ENCODE measurements at places on chromosomes 3 and 15. TPM values are rescaled to one million over a fixed set of nuclear protein-coding genes. Genes with fewer than 3 reads are reported as not detected.

CYP8B1 gene
- polyA plus RNA-seq = 0.10 TPM

CPNE9 gene
- polyA plus RNA-seq = 0.18 TPM

CHRNA5 gene
- 2.6 TPM for polyA plus RNA-seq

SLC25A38 gene
- polyA plus RNA-seq = 38.6 TPM

SH2D7 gene
- polyA plus RNA-seq = not detected

SMCO1 gene
- polyA plus RNA-seq = not detected

- DNase-seq = no peak
Measured at GRCh38 chr15:35362195-35362829, 183.7 kb downstream of the DPH6 start.

DNA sequence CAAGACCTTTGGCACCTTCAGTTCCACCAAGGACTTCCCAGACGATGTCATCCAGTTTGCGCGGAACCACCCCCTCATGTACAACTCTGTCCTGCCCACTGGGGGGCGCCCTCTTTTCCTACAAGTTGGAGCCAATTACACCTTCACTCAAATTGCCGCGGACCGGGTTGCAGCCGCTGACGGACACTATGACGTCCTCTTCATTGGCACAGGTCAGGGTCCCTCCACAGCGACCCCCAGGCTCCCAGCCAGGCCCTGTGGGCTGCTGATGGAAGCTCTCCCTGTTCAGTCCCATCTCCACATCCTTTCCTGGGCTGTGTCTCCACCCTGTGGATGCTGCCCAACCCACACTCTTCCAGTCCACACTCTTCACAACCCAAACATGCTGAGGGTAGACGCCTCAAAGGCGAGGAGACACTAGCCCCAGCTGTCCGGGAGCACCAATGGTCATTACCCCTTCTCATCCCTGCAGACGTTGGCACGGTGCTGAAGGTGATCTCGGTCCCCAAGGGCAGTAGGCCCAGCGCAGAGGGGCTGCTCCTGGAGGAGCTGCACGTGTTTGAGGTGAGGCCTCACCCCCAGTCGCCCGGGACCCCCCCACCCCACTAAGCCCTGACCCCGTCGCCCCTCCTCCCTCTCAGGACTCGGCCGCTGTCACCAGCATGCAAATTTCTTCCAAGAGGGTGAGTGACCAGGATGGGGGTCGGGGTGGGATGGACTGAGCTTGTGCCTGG is 4.3 kb upstream of the LSMEM2 start:
- no peak for DNase-seq

DNA sequence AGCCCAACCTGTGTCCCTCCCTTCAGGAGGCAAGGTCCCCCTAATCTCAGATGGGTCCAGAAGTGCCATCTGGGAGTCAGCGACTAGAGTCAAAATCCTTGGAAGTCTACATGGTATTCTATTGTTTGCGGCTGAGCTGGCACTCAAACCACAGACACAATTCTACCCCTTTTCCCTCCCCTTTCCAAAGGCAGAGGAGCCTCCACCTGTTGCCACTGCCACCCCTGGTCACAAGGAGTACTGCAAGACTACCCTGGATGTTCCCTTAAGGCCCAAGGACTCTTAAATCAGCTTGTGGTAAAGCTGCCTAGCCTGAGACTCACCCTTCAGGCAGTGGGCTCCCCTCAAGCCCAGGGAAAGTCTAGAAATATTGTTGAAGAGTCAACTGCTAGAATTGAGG is 4.3 kb upstream of the OR5H6 start:
- no peak for DNase-seq

DNA sequence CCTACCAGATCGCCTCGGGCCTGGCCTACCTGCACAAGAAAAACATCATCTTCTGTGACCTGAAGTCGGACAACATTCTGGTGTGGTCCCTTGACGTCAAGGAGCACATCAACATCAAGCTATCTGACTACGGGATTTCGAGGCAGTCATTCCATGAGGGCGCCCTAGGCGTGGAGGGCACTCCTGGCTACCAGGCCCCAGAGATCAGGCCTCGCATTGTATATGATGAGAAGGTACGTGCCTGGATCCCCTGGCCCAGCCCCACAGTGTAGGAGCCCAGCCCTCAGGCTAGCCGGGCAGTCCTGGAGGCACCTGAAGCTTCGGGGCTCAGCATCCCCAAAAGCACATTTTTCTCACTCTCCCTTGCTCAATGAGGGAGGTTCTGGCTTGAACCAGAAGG is 135.8 kb downstream of the LRRK1 start:
- DNase-seq = no peak

GRCh38 chr3:141308588-141309218 is 59.6 kb upstream of the ZBTB38 start:
- no peak for DNase-seq

- no peak for DNase-seq
Measured at GRCh38 chr3:128605091-128606046, 45.2 kb downstream of the RPN1 start.

DNA sequence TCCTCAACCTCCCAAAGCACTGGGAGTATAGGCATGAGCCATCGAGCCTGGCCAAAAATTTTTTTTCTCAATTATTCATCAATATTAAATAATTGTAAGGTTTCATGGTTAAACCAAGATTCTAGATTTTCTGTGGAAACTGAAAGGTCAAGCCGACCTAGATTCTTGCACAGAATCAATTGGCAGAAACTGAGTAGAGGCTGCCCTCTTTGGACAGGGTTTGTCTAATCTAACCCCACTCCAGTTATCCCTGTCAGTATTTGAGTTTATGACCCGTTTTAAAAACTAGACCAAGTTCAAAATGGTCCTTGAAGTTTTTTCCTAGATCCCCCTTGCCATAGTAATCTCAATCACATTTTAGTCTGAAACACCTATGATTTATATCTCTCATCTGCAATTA is 8.6 kb upstream of the ADAM10 start:
- no peak for DNase-seq

- DNase-seq = no peak
Measured at GRCh38 chr15:33580526-33580925, 269.8 kb downstream of the RYR3 start.

- DNase-seq = no peak
Measured at GRCh38 chr3:10956986-10957385, 35.6 kb upstream of the SLC6A1 start.

DNA sequence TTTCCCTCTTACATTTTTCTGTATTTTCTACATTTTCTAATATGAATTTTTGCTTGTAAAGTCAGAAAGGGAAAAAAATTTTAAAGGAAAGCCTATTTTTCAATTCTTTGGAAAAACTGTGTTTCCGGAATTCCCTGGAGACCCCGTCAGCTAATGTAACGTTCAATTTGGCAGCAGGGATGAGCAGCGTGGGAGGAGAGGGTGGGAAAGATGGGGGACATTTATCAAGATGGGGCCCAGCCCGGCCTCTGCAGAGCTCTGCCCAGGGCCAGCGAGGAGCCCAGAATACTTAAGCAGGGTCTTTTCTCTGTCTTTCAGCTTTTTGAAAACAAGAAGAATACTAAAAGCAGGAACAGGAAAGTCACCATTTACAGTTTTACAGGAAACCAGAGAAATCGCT is 129.0 kb downstream of the LRRK1 start:
- DNase-seq = no peak

- no peak for DNase-seq
Measured at GRCh38 chr3:64824394-64824909, 136.7 kb upstream of the ADAMTS9 start.

GRCh38 chr3:115758076-115758763 is 134.9 kb downstream of the GAP43 start:
- no peak for DNase-seq

All from urinary bladder (tissue), 4 donors.